ENCODE measurements at places on chromosomes 12 and 14.
A peak's percentile ranks its signal among the peaks of the same experiment; 100 is the strongest.

GRCh38 chr14:62126879-62127478 is 364.8 kb downstream of the SNAPC1 start:
- peak; percentile 7 for DNase-seq

GRCh38 chr14:80434574-80435321 is 223.4 kb upstream of the DIO2 start:
- no peak for DNase-seq

DNA sequence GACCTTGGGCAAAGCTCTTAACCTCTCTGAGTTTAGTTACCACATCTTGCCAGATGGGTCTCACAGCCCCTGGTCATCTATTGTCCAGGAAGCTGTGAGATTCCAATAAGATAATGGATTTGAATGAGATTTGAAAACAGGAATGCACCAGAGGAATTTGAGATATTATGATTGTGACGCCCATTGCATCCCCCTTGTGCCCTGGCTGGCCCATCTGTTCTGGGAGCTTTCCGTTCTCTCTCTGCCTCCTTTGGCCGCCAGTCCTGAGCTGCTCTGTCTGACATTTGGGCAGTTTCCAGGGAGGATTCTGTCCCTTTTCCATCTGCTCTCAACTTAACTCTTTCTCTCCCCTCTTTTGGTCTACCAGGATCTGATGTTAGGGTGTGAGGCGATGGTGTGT is 24.6 kb downstream of the SRRM4 start:
- no peak for DNase-seq

DNA sequence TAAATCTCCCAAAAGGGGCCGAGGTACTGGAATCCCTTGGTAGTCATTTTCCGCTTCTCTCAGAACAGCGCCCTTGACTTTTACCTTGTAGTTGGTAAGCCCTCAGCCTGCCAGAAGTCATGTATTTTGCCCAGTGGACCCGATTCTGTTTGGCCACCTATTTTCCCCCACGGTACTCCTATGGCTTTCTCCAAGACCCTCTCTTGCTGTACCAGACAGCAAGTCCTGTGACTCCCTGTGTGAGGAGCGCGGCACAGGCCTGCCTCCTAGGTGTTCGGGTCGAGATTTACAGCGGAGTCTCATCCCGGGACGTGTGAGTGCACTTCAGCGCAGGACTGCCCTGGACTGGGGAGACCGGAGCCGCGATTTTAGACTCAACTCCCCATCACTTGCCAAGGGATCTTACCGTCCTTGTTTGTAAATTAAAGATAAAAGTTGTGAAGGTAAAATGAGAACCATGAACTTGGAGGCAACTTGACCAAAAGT is 1.1 kb upstream of the MBD6 start:
- DNase-seq: peak; percentile 57

GRCh38 chr12:115640929-115641328 is 636.6 kb downstream of the MED13L start:
- DNase-seq: no peak

DNA sequence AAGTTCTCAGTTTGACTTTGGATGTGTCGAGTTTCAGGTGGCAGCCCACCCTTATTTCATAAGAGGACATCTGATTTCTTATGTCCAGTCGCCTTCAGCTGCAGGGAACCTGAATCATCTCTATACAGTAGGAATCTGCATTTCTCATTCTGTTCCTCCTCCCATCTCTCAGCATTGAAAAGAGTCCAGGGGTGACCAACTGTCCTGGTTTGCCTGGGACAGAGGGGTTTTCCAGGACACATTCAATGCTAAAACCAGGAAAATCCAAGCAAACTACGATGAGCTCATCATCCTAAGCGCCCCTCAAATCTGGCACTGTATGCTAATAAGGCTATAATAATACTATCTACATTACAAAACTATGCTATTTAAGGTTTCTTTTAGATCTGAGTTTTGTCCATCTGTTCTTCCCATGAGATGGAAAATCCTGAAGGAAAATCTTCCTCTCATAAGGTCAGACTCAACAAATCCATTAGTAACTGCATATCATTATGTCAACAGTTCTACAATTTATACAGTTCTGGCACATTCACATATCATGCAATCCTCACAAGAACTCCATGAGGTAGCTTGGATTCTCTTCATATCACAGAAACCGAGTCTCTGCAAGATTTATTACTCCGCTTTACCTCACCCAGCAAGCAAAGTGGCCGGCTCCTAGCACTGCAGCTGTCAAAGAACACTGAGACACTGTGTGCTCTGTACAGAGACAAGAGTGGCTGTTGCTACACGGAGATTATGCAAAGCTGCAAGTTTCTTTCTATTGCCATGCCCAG is 15.6 kb upstream of the CALM1 start:
- no peak for DNase-seq

GRCh38 chr14:68477110-68477455 is 315.8 kb downstream of the ZFP36L1 start:
- DNase-seq: no peak

- DNase-seq: no peak
These were observed 15.5 kb upstream of the NTN4 start for GRCh38 chr12:95805864-95806671.

DNA sequence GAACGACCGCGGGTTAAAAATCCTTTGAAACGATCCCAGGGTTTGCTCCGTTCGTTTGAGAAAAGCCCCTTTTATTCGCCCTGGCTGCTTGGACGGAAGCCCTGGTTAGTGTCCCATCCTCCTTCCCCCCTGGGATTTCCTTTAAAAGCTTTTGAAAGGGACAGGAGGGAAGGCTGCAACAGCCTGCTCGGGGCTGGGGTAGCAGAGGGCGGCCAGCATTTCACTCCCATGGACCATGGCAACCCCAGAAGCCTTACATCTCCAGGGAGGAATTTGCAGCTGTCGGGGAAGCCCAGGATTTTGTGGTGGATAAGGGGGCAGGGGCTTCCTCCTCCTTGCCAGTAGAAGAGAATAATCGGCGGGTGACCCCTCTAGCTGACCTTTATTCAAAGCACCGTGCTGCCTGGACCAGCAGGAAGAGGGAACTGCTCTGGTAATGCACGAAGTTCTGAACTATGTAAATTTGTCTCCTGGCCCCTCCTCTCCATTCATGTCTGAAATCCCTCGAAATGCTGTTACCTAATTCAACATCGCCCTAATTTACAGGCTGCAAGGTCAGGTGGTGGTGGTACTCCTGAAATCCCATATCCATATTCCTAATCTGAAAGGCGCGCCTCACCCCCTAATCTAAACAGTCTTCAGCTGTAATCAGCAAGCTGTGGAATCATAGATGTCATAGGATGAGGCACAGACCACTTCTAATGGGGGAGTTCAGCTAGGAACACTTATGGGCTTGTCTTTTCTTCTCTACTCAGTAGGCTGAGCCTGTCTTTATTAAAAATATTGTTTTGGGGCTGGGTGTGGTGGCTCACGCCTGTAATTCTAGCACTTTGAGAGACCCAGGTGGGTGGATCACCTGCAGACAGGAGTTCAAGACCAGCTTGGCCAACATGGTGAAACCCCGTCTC is 1.0 kb upstream of the CLIP1 start:
- DNase-seq: peak; percentile 54

GRCh38 chr14:61341275-61342206 is 20.2 kb downstream of the PRKCH start:
- DNase-seq: no peak

DNA sequence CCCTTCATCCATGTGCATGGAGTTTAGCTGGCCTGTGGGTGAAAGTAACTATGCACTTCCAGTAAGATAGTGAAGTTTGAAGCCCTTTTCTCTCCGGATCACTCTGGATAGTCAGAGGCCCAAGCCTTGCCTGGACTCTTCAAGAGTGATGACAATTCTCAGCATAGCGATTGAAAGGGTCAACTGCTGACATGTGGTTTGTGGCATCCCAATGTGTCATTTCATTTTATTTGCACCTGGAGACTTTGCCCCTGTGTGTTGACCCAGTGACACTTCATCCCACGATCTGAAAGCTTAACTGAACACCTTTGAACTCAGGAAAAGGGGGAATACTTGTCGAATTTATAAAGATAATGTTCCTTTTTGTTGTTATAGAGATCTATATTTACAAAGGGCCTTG is 711.9 kb upstream of the TMEM132C start:
- DNase-seq: no peak

DNA sequence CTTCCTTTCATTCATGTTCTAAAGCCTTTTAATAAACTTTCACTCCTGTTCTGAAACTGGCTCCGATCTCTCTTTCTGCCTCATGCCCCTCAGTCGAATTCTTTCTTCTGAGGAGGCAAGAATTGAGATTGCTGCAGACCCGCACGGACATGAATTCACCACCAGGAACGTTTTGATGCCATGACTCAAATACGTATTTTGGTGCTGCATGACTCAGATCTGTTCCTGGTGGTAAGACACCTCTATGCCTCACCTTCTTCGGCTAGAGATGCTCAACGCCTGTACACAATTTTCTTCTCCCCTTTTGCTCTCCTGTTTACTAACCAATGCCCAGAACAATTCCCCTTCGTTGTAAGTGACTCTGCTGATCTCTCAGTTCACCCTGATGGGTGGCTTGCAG is 52.0 kb upstream of the RIMBP2 start:
- no peak for DNase-seq

Data from nephron progenitor cell (in vitro differentiated cells).